A549 treated with AZD2906 at 1 μM for 4 hours (cell line): ENCODE measurements at places on chromosomes 4 and X. TPM values are rescaled to one million over a fixed set of nuclear protein-coding genes. Genes with fewer than 3 reads are reported as not detected.

The DNAAF6 gene
- 0.06 TPM in 1 of 5 replicates, not detected in the others for total RNA-seq

The BTK gene
- total RNA-seq = 0.09 to 0.32 TPM (median 0.13 TPM) in 5 replicates

The AR gene
- total RNA-seq = 2.9 to 3.5 TPM (median 3.3 TPM) in 5 replicates

The ANKRD17 gene
- 17.1 to 27.0 TPM (median 20.1 TPM) in 5 replicates for total RNA-seq

The LRAT gene
- 0.07 to 0.09 TPM in 2 of 5 replicates, not detected in the others for total RNA-seq

The VSIG4 gene
- total RNA-seq = not detected in 5 replicates

The KCTD8 gene
- not detected in 5 replicates for total RNA-seq

The SPIN3 gene
- total RNA-seq = 5.1 to 6.3 TPM (median 5.8 TPM) in 5 replicates

The PDGFRA gene
- 0.29 to 0.84 TPM (median 0.45 TPM) in 5 replicates for total RNA-seq

The GAR1 gene
- 36.4 to 44.7 TPM (median 40.3 TPM) in 5 replicates for total RNA-seq

The PGRMC1 gene
- total RNA-seq = 143 to 149 TPM (median 148 TPM) in 5 replicates

The SH3TC1 gene
- 24.2 to 27.1 TPM (median 26.7 TPM) in 5 replicates for total RNA-seq

The CTAG1A gene
- total RNA-seq = not detected in 5 replicates

The MAGIX gene
- 2.3 to 3.9 TPM (median 3.3 TPM) in 5 replicates for total RNA-seq

The MAGEA2 gene
- 0.05 to 0.14 TPM (median 0.13 TPM) in 3 of 5 replicates, not detected in the others for total RNA-seq

The UGT2B7 gene
- total RNA-seq = 0.22 to 0.31 TPM (median 0.27 TPM) in 5 replicates

The CPE gene
- total RNA-seq = 1.6 to 2.3 TPM (median 1.8 TPM) in 5 replicates

The HTN3 gene
- not detected in 5 replicates for total RNA-seq

The SRPK3 gene
- total RNA-seq = 0.03 to 0.11 TPM (median 0.06 TPM) in 3 of 5 replicates, not detected in the others

The FRMPD3 gene
- total RNA-seq = 0.09 to 0.15 TPM (median 0.12 TPM) in 5 replicates

The FRG2 gene
- 0.07 TPM in 1 of 5 replicates, not detected in the others for total RNA-seq

The PPP1R3F gene
- 2.1 to 3.6 TPM (median 2.8 TPM) in 5 replicates for total RNA-seq

The TEX13D gene
- total RNA-seq = not detected in 5 replicates

The SHOX gene
- total RNA-seq = 0.02 TPM in 4 of 5 replicates, not detected in the other

The COL4A6 gene
- total RNA-seq = 14.2 to 16.1 TPM (median 15.0 TPM) in 5 replicates

The RENBP gene
- 0.09 to 0.20 TPM (median 0.10 TPM) in 5 replicates for total RNA-seq

The CXCL10 gene
- total RNA-seq = 0.06 to 0.21 TPM (median 0.07 TPM) in 4 of 5 replicates, not detected in the other

The GAGE2A gene
- not detected in 5 replicates for total RNA-seq

The PIR gene
- total RNA-seq = 46.0 to 53.7 TPM (median 50.8 TPM) in 5 replicates

The SAGE1 gene
- 0.02 to 0.03 TPM (median 0.03 TPM) in 4 of 5 replicates, not detected in the other for total RNA-seq

The UGT2B10 gene
- 0.03 to 0.06 TPM in 2 of 5 replicates, not detected in the others for total RNA-seq

The GPRIN3 gene
- total RNA-seq = 1.1 to 1.9 TPM (median 1.7 TPM) in 5 replicates

The ERCC6L gene
- total RNA-seq = 9.8 to 13.0 TPM (median 10.7 TPM) in 5 replicates

The CCDC120 gene
- total RNA-seq = 2.7 to 4.4 TPM (median 3.5 TPM) in 5 replicates

The APBB2 gene
- 7.3 to 12.1 TPM (median 9.8 TPM) in 5 replicates for total RNA-seq

The ZNF711 gene
- total RNA-seq = 0.60 to 0.90 TPM (median 0.81 TPM) in 5 replicates

The CT45A9 gene
- total RNA-seq = not detected in 5 replicates

The CFAP47 gene
- not detected in 5 replicates for total RNA-seq

The PAK3 gene
- 0.03 TPM in 1 of 5 replicates, not detected in the others for total RNA-seq

The GSPT2 gene
- total RNA-seq = 7.5 to 9.9 TPM (median 8.4 TPM) in 5 replicates

The HELT gene
- total RNA-seq = not detected in 5 replicates

The AFF2 gene
- total RNA-seq = not detected in 5 replicates
